Naive thymus-derived CD4-positive, alpha-beta T cell (primary cell): ENCODE measurements at places on chromosomes 2 and 18. TPM values are rescaled to one million over a fixed set of nuclear protein-coding genes. Genes with fewer than 3 reads are reported as not detected.

GRCh38 chr2:174717273-174717672, 47.0 kb downstream of the CHRNA1 start:
- peak overlapping the region; percentile 39 for H3K4me3 ChIP-seq
- no peaks in the 10 kb centered on the region for H3K27me3 ChIP-seq
- H3K4me1 ChIP-seq: peaks cover 15% of the 10 kb centered on the region
- no peaks in the 10 kb centered on the region for H3K36me3 ChIP-seq
- no peak overlapping the region for H3K27ac ChIP-seq

GRCh38 chr2:233116946-233117345, 56.8 kb downstream of the INPP5D start:
- peaks cover 26% of the 10 kb centered on the region for H3K36me3 ChIP-seq
- peak overlapping the region; percentile 8 for H3K27ac ChIP-seq
- no peak for DNase-seq
- no peak overlapping the region for H3K4me3 ChIP-seq
- H3K4me1 ChIP-seq: peaks cover 48% of the 10 kb centered on the region
- H3K27me3 ChIP-seq: no peaks in the 10 kb centered on the region

- H3K27ac ChIP-seq: peak overlapping the region; percentile 85
- DNase-seq: no peak
- no peaks in the 10 kb centered on the region for H3K36me3 ChIP-seq
- no peaks in the 10 kb centered on the region for H3K27me3 ChIP-seq
These were observed 424 bp upstream of the ANKRD44 start for GRCh38 chr2:197310987-197311420.

The MYOM1 gene
- total RNA-seq: 1.8 TPM

The KRTCAP3 gene
- total RNA-seq: 27.1 TPM

DNA sequence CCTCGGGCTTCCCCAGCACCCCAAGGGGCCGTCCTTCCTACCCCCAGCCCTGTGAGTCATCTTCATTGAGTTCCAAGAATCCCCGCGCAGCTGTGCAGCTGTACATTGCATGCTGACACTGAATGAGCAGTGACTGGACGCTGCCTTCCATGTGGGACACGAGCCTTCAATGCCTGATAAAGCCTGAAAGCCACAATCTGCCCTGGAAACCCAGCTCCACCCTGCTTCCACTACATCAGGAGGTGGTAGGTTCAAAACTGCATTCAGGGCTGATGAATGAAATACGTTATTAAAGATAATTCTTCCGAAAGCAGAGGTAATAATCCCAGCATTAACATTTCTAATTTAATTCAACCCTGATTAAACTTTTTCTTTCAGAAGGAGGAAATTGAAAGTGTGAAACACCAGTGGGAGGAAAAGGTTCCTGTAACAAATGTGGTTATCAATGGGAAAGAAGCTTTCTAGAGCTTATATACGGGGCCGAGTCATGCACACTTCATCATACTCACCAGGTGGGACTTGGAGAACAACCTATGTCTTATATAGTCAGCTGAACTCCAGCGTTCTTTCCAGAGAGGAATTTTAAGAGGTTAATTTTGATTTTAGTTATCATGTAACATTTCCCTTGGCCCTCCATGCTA, 360.1 kb downstream of the LPIN1 start:
- DNase-seq: no peak
- H3K4me1 ChIP-seq: peaks cover 31% of the 10 kb centered on the region
- no peaks in the 10 kb centered on the region for H3K36me3 ChIP-seq
- no peak overlapping the region for H3K27ac ChIP-seq
- H3K27me3 ChIP-seq: no peaks in the 10 kb centered on the region
- no peak overlapping the region for H3K4me3 ChIP-seq

- no peaks in the 10 kb centered on the region for H3K27me3 ChIP-seq
- H3K4me3 ChIP-seq: no peak overlapping the region
- no peak overlapping the region for H3K27ac ChIP-seq
- H3K36me3 ChIP-seq: no peaks in the 10 kb centered on the region
- DNase-seq: no peak
These were observed 20.5 kb upstream of the RPL37A start for GRCh38 chr2:216478151-216478550.

DNA sequence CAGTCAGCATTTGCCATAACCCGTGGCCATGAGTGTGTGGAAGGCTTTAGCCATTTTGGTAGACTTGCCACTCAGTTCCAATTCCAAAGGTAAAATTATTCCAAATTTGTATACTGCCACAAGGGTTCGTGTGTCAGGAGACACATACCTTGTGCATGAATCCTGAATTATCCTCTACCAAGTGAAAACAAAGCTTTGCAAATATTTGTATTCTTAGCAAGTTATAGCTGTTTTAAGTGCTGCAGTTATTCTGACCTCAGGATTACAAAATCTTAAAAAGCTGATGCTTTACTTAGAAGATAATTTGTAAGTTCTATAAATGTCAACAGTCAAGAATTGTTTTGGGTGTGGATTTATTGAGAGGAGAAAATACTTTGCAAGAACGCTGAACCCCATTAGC, 100.6 kb downstream of the ANTXR1 start:
- H3K27ac ChIP-seq: no peak overlapping the region
- H3K27me3 ChIP-seq: no peaks in the 10 kb centered on the region
- no peaks in the 10 kb centered on the region for H3K36me3 ChIP-seq

DNA sequence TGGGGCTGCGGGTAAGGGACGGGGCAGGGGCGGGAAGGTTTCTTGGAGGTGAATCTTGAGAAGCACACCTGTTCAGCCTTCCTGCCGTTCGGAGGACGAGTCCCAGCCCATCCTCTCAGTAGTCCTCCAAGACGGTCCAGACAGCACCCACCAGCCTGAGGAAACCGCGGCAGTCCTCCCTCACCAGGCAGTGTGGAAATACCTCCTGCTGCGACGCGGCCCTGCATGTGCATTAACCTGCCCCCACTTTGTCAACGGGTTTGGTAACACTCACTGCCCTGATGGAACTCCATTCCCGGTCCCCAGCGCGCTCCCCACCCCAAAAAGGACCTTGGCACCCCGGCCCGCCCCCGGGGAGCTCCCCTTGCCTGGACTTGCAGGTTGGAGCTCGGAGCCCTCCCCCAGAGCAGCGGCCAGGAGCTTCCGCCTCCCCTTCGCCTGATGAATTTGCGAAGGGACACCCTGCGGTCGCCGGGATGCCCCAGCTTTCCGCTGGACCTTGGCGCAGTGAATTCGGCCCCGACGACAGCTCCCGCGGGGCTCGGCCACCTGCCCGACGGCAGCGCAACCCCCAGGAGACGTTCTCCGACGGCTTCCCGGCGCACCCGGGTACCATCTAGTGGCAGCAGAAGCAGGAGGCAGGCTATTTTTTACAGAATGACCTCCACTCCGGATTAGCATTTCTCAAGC, 31.5 kb downstream of the ACVR1C start:
- H3K4me3 ChIP-seq: no peak overlapping the region
- no peaks in the 10 kb centered on the region for H3K36me3 ChIP-seq
- no peak overlapping the region for H3K27ac ChIP-seq
- H3K27me3 ChIP-seq: no peaks in the 10 kb centered on the region
- DNase-seq: peak; percentile 60

The ZNF385B gene
- total RNA-seq: not detected

DNA sequence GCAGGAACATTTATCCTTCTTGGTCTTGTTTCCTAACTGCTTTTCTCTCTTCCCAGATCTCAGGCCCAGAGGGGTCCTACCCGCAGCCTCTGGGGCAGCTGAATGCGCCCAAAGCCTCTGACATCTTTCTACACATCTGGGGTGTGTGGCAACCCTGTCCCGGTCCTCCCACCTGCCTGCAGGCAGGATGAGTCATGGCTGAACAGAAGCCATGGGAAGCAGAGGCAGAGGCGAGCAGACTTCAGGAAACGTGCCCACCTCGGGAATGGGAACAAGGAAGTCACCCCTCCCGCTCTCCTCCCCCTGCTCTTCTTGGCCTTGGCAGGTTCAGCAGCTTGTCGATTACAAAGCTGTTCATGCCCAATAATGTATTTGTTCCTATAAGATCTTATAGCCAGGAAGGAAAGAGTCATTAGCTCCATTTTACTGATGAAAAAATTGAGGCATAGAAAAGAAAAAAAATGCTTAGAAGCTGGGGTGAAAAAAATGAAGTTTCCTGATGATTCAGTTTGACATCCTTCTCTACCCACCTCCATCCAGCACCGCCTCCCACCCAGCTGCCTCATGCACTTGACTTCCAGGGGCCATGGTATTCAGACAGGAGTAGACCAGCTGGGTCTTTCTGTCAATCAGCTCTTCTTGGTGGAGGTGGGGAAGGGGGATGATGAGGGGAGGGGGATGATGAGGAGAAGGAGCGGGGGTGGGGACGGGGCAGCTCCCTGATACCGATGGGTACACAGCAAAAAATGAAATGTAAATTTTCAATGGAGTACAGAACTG, 10.4 kb upstream of the KCNF1 start:
- no peak for DNase-seq
- H3K4me3 ChIP-seq: no peak overlapping the region
- H3K27ac ChIP-seq: no peak overlapping the region
- no peaks in the 10 kb centered on the region for H3K4me1 ChIP-seq

DNA sequence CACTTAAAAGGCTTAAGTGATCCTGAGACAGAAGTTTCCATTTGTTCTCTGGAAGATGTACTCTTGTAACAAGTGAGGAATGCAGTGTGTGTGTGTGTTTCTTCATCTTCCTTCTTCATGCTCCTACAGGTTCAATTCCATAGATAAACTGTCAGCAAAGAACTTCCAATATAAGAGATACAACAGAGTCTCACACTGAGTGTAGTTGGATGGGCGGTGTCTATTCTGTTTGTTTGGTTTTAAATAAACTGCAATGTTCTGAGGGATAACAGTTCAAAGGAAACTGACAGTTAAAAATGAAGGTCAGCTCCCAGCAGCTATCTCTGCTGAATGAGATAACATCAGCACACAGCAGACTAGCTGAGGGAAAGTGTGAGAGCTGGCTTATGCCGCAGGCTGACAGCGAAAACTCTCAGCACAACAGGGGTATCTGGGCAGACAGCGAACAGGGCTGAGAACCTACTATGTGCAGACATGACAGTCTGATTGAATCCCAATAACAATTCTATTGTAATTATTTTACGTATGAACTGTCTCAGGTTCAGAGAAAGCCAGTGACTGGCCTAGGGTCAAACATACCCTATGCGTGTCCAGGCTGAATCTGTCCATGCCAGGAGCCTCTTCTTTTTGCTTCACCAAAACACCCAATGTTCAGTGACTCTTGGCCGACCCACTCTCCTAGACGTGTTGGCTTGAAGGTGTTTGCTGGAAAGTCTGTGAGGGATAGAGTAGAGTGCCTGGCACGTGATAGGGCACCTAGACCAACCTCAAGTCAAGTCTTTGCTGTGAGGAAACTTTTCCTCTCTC, 201.9 kb upstream of the TRIB2 start:
- peaks cover 33% of the 10 kb centered on the region for H3K4me1 ChIP-seq
- DNase-seq: no peak
- no peaks in the 10 kb centered on the region for H3K36me3 ChIP-seq
- H3K4me3 ChIP-seq: no peak overlapping the region
- H3K27me3 ChIP-seq: no peaks in the 10 kb centered on the region

The TRIM54 gene
- total RNA-seq: not detected

DNA sequence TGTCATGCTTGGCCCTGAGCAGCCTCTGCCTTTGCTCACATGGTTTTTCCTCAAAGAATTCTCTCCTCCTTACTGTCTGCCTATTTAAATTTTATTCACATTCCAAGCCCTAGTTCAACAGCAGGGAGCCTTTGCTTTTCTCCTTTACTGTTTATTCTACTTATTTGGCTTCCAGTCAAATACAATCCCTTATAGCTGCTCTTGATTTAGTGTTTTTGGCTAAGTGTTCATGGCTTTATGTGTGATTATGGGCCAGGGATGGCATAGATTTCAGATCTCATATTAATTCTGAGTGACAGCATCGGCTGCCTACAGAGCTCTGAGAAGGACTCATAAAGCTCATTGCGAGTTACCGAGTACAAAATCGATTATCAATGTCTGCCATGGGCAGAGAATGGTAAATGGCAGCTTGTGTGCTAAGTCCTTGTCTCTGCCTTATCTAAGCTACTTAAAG, 106.7 kb downstream of the METTL8 start:
- DNase-seq: no peak
- no peak overlapping the region for H3K27ac ChIP-seq
- H3K36me3 ChIP-seq: no peaks in the 10 kb centered on the region

The ITGB6 gene
- total RNA-seq: not detected

The CDC42EP3 gene
- 17.8 TPM for total RNA-seq

DNA sequence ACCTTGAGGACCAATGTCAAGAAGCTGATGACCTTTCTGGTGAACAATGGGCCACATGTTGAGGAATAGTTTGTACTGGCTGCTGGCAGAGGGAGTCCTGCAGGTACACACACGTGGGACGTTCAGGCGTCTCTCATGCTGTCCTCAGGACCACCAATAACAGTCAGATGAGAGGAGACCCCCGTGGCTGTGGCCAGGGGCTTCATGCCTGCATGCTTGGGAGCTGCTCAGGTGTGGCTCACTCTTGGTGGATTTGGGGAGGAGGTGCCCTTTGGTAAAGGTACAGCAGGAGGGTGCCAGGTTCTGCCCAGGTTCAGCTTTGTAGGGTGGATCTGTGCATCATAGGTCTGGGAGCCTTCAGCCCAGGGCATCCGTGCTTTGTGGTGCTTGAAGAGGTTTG, 62.9 kb upstream of the PXDN start:
- no peak overlapping the region for H3K27ac ChIP-seq
- no peaks in the 10 kb centered on the region for H3K36me3 ChIP-seq
- no peak for DNase-seq

- no peaks in the 10 kb centered on the region for H3K36me3 ChIP-seq
- peak overlapping the region; percentile 56 for H3K27ac ChIP-seq
- DNase-seq: no peak
- H3K27me3 ChIP-seq: no peaks in the 10 kb centered on the region
- peaks cover 5% of the 10 kb centered on the region for H3K4me1 ChIP-seq
- H3K4me3 ChIP-seq: peak overlapping the region; percentile 20
These were observed 13.8 kb upstream of the CTLA4 start for GRCh38 chr2:203853722-203854121.

DNA sequence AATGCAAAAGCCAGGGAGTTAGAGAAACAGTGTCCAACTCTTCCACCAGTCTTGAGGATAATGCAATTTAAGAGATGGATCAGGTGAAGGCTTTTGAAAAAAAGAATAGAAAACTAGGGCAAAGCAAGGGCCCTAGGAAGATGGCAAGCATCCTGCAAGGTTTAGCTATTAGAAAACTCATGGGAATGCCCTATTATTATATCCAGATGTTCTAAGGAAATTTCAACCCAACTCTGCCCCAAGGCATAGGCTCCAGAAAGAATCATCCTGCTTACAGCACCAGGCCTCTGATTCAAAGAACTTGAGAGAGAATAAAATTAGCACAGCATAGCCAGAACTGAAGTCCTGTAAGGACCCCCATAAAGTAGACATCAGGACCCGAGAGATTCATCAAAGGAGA, 68.1 kb downstream of the EN1 start:
- H3K36me3 ChIP-seq: no peaks in the 10 kb centered on the region
- H3K27me3 ChIP-seq: no peaks in the 10 kb centered on the region
- no peaks in the 10 kb centered on the region for H3K4me1 ChIP-seq
- H3K27ac ChIP-seq: no peak overlapping the region

DNA sequence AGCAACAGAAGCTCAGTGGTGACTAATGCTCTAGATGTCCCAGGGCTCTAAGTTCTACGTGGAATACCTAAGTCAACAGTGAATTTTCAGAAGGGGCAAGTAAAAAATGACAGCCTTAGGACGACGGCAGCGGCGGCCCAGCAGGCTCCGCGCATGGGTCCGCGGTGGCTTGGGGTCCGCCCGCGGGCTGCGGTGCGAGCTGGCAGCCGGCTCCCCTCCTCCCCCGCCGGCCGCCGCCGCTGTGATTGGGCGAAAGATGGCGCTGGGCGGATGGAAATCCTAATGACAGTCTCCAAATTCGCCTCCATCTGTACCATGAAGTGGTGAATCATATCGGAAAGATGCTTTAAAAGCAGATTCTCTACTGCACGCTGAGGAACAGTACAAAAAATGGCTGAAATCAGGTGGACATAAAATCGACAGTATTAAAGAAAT, 74.7 kb downstream of the HNRNPLL start:
- H3K27me3 ChIP-seq: peaks cover 3% of the 10 kb centered on the region
- H3K36me3 ChIP-seq: no peaks in the 10 kb centered on the region
- H3K27ac ChIP-seq: no peak overlapping the region

The SOX11 gene
- total RNA-seq: not detected
